ENCODE measurements at places on chromosomes 6 and 20. TPM values are rescaled to one million over a fixed set of nuclear protein-coding genes. Genes with fewer than 3 reads are reported as not detected.
A peak's percentile ranks its signal among the peaks of the same experiment; 100 is the strongest.

- H3K4me1 ChIP-seq: no peaks in the 10 kb centered on the region
- no peak overlapping the region for H3K4me3 ChIP-seq
- H3K27ac ChIP-seq: no peak overlapping the region
These were observed 15.6 kb upstream of the SEC63 start for GRCh38 chr6:107973594-107973993.

NEURL2 gene
- 0.96 TPM for total RNA-seq

DNA sequence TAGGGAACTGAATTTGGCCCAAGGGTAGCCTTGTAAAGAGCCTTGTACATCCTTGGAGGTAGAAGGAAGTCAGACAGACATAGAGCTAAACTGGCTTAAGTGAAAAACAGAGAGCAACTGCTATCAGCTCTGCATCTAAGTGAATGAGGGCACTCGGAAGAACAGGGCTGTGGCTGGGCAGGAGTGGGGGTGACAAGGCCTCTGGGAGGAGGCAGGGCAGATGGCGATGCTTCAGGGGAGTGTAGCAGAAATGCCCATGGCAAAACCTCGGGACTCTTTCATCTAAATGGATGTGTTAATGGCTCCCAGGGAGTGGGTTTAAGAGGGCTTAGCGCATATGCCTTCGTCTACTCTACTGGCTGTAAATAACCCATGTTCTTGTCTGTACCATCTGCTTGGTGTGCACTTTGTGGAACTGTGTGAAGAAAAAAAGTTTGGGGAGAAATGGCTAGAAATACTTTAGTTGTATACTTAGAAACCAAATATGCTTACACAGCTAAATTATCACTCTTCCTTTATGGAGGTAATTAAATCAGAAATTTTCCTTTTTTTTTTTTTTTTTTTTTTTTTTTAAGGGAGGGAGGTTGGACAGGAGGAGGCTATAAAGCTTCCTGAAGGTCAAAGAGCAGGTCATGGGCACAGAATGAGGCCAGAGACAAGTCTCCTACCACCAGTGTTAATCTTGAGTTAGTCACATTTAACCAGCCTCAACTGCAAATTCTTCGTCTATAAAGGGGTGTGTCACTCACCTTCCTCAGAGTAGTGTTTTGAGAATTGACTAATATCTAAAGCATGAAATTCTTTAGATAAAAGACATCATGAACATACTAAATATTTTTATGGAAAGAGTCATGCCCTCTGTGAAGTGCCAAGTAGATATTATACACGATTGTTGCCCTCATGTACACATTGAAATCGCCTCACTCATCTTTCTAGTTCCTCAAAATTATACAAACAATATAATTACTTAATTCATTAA, 60.9 kb downstream of the FYN start:
- H3K36me3 ChIP-seq: no peaks in the 10 kb centered on the region
- no peak overlapping the region for H3K27ac ChIP-seq
- DNase-seq: no peak
- H3K4me1 ChIP-seq: peaks cover 17% of the 10 kb centered on the region
- no peaks in the 10 kb centered on the region for H3K27me3 ChIP-seq

FLRT3 gene
- total RNA-seq: 1.5 TPM

TINAG gene
- total RNA-seq: not detected

GRCh38 chr20:44691424-44692423, 23.4 kb upstream of the CCN5 start:
- no peak for DNase-seq
- no peak overlapping the region for H3K27ac ChIP-seq
- H3K4me3 ChIP-seq: no peak overlapping the region
- no peaks in the 10 kb centered on the region for H3K36me3 ChIP-seq
- 0 out of 2 replicates have a peak, but pooled peaks cover 4% of the 10 kb centered on the region for H3K27me3 ChIP-seq
- H3K4me1 ChIP-seq: peaks cover 19% of the 10 kb centered on the region

DNA sequence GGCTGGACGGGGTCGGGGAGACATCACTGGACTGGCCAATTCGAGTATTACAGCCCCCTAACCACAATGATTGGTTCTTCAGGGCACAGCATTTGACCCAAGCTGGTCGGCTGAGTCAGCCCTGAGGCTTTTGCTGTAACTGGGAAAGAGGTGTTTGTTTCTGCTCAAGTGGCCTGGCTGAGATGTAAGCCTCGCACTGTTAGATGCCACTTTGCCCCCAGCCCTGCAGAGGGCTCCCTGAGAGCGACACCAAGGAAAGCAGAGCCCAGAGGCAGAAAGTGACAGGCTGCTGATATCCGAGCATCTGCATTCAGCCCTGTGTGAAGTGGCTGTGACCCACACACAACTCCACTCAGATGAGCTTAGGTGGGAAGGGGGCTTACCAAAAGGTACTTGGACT, 19.4 kb downstream of the ERGIC3 start:
- no peaks in the 10 kb centered on the region for H3K4me1 ChIP-seq
- DNase-seq: no peak
- H3K4me3 ChIP-seq: no peak overlapping the region
- H3K27ac ChIP-seq: no peak overlapping the region
- 0 out of 2 replicates have a peak, but pooled peaks cover 16% of the 10 kb centered on the region for H3K36me3 ChIP-seq

FAM162B gene
- not detected for total RNA-seq

ADGRF5 gene
- 0.17 TPM for total RNA-seq

LBP gene
- total RNA-seq: 0.15 TPM

DNA sequence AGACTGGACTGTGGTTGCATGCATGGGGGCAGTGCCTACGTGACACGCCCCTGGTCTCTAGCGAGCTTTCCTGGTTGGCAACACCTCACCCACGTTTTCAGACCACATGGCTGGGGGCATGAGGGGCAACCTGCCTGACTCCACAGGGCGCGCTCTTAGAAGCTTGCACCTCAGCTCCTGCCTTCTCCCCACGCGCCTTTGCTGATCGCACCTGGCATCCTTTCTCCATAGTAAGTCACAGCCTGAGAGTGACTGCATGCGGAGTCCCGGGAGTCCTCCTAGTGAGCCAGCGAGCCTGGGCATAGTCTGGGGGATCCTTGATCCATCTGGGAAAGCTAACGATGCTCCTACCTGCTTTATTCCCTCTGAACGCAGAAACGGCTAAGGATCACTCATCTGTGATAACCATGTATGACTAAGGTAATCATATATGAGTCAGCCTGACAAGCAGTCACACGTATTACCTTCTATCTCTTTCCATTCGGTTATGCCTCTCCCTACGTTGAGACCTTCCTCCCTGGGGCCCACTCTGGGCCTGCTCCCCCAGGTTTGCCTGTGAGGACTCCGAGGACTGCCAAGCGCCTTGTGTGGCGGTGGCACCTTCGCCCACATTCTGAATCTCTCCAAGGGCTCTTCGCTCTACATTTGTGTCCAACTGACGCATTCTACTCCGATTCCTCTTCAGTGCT, 4.5 kb downstream of the TCFL5 start:
- no peak overlapping the region for H3K4me3 ChIP-seq
- no peak overlapping the region for H3K27ac ChIP-seq
- H3K27me3 ChIP-seq: no peaks in the 10 kb centered on the region

- no peak overlapping the region for H3K4me3 ChIP-seq
- no peaks in the 10 kb centered on the region for H3K4me1 ChIP-seq
- H3K27me3 ChIP-seq: peaks cover 29% of the 10 kb centered on the region
These were observed 915 bp downstream of the CLVS2 start for GRCh38 chr6:122996794-122997505.

GRCh38 chr6:84028350-84028749, 5.2 kb upstream of the MRAP2 start:
- H3K27ac ChIP-seq: no peak overlapping the region
- H3K4me3 ChIP-seq: no peak overlapping the region
- no peaks in the 10 kb centered on the region for H3K36me3 ChIP-seq

GRCh38 chr20:63979557-63980316, at the start of gene SAMD10:
Gene SAMD10, minus strand, starts transcription at chr20:63979642. Its CDS starts 175 bp downstream, at chr20:63979467.
- H3K4me1 ChIP-seq: peaks cover 45% of the 10 kb centered on the region
- DNase-seq: no peak
- H3K36me3 ChIP-seq: peaks cover 7% of the 10 kb centered on the region
- H3K27ac ChIP-seq: peak within 1 kb of the TSS; percentile 69
- no peaks in the 10 kb centered on the region for H3K27me3 ChIP-seq

- H3K27ac ChIP-seq: peak overlapping the region; percentile 48
- H3K36me3 ChIP-seq: no peaks in the 10 kb centered on the region
- peak overlapping the region; percentile 95 for H3K4me3 ChIP-seq
- peaks cover 21% of the 10 kb centered on the region for H3K4me1 ChIP-seq
- H3K27me3 ChIP-seq: peaks cover 2% of the 10 kb centered on the region
- no peak for DNase-seq
These were observed 691 bp downstream of the ATRN start for GRCh38 chr20:3471397-3472021.

DNA sequence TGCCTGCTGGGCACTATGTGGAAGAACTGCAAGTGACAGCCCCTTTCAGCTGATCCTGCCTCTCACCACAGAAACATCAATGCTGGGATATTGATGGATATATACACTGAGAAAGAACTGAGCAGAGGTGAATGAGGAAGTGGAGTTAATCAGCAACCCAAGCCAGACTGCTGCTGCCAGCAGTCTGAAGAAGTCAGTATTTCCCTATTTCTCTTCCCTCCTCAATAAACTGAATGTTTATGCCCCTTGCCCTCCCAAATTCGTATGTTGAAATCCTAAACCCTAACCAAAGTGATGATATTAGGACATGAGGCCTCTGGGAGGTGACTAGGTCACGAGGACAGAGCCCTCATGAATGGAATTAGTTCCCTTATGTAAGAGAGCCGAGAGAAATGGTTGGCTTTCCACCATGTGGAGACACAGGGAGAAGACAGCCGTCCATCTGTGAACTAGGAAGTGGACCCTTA, 76.3 kb downstream of the CDK19 start:
- no peak overlapping the region for H3K4me3 ChIP-seq
- H3K4me1 ChIP-seq: no peaks in the 10 kb centered on the region
- H3K36me3 ChIP-seq: no peaks in the 10 kb centered on the region
- H3K27ac ChIP-seq: no peak overlapping the region

- no peaks in the 10 kb centered on the region for H3K27me3 ChIP-seq
- no peak overlapping the region for H3K27ac ChIP-seq
- DNase-seq: no peak
- no peaks in the 10 kb centered on the region for H3K4me1 ChIP-seq
These were observed 50.2 kb downstream of the TBC1D7 start for GRCh38 chr6:13278164-13278563.

- no peaks in the 10 kb centered on the region for H3K36me3 ChIP-seq
- H3K27me3 ChIP-seq: no peaks in the 10 kb centered on the region
- no peaks in the 10 kb centered on the region for H3K4me1 ChIP-seq
- no peak for DNase-seq
- H3K4me3 ChIP-seq: no peak overlapping the region
- H3K27ac ChIP-seq: no peak overlapping the region
These were observed 140.9 kb downstream of the THBS2 start for GRCh38 chr6:169112483-169113320.

- H3K4me3 ChIP-seq: no peak overlapping the region
- no peak for DNase-seq
- no peaks in the 10 kb centered on the region for H3K4me1 ChIP-seq
- no peak overlapping the region for H3K27ac ChIP-seq
These were observed 118.0 kb downstream of the OPRM1 start for GRCh38 chr6:154157082-154157481.

GRCh38 chr6:43093436-43094289, 17.5 kb downstream of the PTK7 start:
- no peak overlapping the region for H3K4me3 ChIP-seq
- H3K27ac ChIP-seq: no peak overlapping the region
- DNase-seq: no peak

ATRN gene
- total RNA-seq: 24.4 TPM

Measured in HCT116 (cell line).